Activated T-helper 9 cell treated with anti-CD3 and anti-CD28 coated beads, Interleukin-2, amount 50 U/mL, for 16 hours (primary cell): ENCODE measurements at places on chromosomes 6 and 20.

DNA sequence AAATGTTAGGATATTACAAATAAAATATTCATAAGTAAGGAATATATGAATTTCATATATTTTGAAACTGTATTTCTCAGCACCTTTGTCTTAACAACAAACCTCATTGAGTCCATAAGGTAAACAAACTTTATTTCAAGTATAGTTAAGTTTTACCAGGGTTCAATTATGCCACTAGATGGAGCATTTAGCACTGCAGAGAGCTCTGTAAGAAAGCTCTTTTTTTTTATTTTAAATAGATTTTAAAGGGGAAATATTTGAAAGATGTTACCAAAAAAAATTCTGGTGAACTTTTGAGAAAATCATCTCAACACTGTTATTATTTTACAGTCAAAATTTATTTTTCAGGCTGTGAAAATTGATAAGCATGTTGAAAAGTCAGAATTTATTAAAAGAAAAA is 955.2 kb upstream of the EYS start:
- no peak for DNase-seq

- DNase-seq, result no peak
Measured at GRCh38 chr20:33009214-33010132, 2.0 kb downstream of the BPIFB2 start.

DNA sequence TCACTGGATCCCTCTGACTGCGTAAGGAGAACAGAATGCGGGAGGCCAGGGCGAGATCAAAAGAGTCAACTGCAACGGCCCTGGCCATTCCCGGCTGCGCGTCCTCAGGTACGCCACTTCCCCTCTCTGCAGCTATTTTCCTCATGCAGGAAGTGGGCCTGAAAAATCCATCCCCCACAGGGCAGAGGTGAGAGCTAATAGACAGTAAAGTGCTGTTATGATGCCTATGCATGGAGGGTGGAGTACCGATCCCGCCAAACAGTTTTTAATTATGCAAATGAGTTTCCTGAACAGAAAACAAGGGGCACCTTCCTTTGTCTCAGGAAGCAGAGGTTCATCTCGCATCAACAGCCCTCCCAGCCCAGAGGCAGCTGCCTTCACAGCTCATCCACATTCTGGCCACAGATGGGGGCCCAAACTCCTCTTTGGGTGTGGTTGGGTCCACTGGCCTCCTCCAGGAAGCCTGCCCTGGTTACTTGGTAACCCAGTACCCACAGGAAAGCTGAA is 9.3 kb downstream of the PREX1 start:
- no peak for DNase-seq

DNA sequence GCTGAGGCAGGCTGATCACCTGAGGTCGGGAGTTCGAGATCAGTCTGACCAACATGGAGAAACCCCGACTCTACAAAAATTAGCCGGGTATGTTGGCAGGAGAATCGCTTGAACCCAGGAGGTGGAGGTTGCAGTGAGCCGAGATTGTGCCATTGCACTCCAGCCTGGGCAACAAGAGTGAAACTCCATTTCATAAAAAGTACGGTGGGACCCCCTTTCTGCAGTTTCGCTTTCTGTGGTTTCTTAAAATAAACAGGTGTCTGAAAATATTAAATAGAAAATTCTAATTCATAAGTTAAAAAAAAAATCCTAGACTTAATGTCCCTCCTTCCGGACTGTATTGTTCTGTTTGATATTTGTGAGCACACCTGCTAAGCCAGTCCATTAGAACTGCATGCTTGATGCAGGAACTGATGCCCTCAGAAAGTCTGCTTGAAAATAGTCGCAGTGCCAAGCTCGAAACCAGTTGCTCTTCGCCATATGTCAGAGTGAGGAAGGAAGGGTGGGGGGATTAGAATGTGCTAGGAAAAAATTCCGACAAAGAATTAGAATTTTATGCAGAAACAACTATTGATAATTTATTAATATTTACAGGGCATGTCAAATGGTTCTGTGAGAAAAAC is 85.9 kb downstream of the JARID2 start:
- DNase-seq, result no peak

GRCh38 chr6:22651731-22652130 is 82.4 kb downstream of the HDGFL1 start:
- no peak for DNase-seq

DNA sequence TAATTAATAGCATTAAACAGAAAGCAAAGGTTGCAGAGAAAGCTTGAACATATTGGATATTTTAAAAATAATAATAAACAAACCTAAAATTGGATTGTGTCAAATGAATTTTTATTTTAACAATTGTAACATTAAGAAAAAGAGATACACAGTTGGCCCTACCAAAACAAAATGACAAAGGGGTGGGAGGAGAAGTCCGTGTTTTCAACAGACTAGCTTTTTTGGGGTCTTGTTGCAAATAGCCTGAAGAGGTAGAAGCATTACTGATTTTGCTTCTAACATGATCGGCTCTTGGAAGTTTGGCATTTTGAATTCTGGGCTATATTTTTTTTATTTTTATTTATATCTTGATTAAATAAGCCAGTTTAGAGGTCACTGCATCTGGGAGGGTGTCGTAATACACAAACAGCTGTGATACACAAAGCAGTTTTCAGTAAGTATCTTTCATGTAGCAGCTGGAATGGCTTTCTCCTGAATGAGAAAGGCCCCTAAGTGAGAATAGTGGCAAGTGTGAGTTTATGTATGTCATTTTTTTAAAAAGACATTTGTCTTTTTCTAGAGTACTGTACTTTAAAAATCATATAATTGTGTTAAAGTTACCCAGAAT is 85.5 kb upstream of the ZNF217 start:
- no peak for DNase-seq

GRCh38 chr20:1784586-1784985 is 110.6 kb upstream of the SIRPA start:
- DNase-seq, result no peak

DNA sequence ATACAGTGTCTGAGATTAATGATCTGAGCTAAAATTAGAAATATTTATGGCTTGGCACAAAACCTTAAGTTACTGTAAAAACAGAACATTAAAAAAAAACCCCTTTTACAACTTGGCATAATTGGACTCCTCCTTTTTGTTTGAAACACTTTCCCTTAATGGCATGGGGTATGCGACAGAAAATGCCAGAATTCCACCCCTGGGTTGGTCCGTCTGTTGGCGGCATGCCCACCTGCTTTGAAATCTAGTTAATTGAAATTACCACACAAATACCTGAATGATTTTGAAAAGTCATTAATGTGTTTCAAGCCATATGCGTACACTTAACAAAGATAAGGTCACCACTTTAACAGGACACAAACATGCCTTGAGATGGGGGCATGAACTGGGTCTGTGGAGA is 175.1 kb upstream of the FOXQ1 start:
- no peak for DNase-seq

DNA sequence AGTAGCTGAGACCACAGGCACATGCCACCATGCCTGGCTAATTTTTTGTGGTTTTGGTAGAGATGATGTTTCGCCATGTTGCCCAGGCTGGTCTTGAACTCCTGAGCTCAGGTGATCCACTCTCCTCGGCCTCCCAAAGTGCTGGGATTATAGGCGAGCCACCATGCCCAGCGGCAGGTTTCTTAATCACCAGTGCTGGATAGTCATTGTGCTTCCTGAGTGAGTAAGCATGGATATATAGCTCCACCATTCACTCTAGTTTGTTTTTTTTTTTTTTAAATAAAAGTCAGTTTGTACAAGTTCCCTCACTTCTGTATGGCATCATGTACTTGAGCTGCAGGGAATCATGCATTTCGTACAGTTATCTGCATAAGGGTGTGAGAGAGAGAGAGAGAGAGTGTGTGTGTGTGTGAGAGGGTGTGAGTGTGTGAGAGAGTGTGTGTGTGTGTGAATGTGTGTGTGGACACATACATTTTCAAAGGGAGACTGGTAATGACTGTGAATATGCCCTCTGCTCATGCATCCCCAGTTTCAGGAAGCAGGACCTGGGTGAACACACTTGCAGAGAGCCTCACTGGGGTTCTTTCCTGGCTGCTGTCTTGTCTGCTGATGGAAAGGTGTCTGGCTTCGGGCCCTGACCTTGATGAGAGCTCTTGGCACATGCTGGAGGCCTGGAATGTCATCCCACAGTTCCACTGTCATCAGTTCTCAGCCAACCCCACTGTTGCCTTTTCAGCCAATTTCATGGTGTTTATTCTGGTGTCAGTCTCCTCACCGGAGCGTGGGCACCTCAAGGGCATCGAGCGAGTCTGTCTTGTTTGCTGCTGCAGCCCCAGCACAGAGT is 65.0 kb upstream of the XRN2 start:
- DNase-seq, result no peak

GRCh38 chr20:24495266-24495665 is 25.8 kb downstream of the SYNDIG1 start:
- DNase-seq, result no peak

DNA sequence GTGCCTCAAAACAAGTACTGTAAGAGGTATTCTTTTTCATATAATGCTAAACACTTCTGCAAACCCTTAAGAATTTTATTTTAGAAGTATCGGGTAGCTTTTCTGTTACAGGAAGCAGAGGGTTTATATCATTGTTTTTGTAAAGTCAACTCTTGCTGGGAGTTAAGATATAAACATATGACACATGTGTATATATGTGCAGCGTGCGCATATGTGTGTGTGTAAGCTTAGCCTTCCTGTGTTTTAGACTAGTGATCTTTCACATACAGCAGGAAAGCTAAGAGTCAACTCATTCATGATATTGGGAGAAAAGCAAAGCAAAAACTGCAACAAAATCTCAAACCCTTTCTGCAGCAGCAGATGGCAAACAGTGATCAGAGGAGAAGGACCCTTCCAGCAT is 102.4 kb downstream of the ARID1B start:
- no peak for DNase-seq

GRCh38 chr6:161186173-161186769 is 87.6 kb downstream of the AGPAT4 start:
- DNase-seq, result no peak

GRCh38 chr20:53623134-53623453 is 29.5 kb upstream of the ZNF217 start:
- DNase-seq, result no peak

GRCh38 chr20:47354714-47355488 is 1.6 kb downstream of the ZMYND8 start:
- no peak for DNase-seq

DNA sequence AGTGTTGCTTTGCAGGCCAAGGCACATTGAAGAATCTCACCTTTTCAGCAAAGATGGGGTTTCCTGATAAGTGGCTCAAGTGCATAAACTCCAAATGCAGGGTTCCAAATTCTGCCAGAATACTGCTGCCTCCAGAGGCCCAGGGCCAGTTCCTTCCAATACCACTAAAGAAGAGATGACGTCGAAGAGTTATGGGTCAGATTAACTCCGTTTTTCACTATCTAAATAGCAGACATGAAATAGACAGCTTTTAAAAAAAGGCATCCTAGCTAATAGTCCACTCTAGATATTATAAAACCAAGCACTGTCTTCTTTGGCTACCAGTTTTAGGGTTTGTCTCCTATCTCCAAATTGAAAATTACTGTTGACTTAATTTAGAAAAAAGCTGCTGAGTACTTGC is 126.3 kb upstream of the FAM184A start:
- DNase-seq, result no peak

- no peak for DNase-seq
Measured at GRCh38 chr6:40176152-40176551, 241.9 kb upstream of the MOCS1 start.

DNA sequence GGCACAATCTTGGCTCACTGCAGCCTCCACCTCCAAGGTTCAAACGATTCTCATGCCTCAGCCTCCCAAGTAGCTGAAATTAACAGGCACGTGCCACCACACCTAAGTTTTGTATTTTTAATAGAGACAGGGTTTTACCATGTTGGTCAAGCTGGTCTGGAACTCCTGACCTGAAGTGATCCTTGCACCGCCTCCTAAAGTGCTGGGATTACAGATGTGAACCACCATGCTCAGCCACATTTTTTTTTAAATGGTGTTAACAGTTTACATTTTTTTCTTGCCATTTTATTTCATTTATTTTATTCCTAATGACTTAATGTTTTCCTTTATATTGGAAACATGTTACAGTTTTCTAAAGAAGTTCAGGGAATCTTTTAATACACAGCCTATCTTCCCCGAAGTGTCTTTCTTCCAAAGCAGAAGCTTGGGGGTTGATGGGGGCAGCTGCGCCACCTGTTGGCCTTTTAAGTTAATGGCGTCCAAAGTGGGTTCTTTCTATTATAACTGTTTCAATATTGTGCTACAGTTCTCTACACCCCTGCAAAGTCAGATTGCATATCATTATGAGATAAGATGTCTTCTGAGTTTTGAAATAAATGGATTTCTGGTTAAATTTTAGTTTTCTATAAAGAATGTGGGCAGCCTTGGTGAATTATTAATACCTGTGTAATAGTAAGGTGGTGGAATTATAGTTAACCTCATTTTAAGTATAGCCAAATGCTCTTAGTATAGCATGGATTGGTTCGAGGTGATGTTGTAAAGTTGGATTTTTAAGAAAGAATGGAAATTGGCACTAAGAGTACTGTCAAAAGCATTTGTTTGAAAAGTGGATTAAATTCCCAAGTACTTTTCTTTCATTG is 42.0 kb upstream of the PLCG1 start:
- DNase-seq, result peak; percentile 27

DNA sequence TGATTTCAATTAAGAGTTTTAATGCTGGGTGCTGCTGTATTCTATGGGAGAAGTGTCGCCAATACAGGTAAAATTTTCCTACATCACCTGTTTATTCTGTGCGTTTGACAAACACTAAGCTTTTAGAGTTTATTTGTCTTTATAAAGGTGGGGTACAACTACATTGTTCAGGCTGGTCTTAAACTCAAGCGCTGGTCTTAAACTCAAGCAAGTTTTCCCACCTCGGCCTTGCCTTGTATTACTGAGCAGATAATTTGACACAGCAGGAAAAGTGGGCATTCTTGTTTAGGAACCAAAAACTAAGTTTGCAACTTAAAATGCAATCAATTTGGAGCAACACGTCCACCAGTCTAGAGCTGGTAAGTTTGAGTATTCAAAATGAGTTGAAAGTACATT is 112.9 kb upstream of the BTN3A2 start:
- DNase-seq, result no peak

- DNase-seq, result no peak
Measured at GRCh38 chr6:75934643-75935472, 137.6 kb downstream of the IMPG1 start.

GRCh38 chr20:7696311-7696710 is 243.9 kb downstream of the HAO1 start:
- DNase-seq, result no peak

DNA sequence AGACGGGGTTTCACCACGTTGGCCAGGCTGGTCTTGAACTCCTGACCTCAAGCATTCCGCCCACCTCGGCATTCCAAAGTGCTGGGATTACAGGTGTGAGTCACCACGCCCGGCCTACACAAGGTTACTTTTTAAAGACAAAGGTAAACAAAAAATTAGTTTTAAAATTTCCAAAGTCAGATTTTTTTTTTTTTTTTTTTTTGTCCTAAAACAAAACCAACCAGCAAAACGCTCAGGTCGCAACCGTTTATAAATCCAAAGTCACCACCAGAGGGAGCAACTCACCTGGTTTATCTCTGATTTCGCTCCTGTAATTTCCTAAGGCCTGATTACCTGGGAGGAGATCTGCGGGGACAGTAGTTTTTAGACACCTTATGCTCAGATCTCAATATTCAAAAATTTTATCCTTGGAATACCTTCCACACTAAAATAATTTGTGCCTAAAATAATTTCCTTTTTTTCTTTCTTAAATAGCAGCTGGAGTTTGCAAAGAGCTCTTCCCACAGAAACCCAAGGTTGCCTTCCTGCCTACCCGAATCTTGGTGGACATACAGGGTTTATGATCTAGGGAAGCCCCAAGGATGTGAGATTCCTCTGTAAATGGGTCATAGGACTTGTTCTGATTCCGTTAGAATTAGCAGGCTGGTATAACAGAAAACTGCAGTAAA is 19.8 kb upstream of the TREM1 start:
- DNase-seq, result no peak

- no peak for DNase-seq
Measured at GRCh38 chr6:150631283-150631983, 31.7 kb downstream of the PLEKHG1 start.
